ENCODE measurements at places on chromosomes 13 and 19. TPM values are rescaled to one million over a fixed set of nuclear protein-coding genes. Genes with fewer than 3 reads are reported as not detected.

GRCh38 chr13:29510651-29511084 lies 84.8 kb downstream of the SLC7A1 start:
- H3K36me3 ChIP-seq, result no peaks in the 10 kb centered on the region
- H3K4me3 ChIP-seq, result no peak overlapping the region
- no peak for DNase-seq
- peaks cover 5% of the 10 kb centered on the region for H3K4me1 ChIP-seq
- peaks cover 4% of the 10 kb centered on the region for H3K27me3 ChIP-seq

DNA sequence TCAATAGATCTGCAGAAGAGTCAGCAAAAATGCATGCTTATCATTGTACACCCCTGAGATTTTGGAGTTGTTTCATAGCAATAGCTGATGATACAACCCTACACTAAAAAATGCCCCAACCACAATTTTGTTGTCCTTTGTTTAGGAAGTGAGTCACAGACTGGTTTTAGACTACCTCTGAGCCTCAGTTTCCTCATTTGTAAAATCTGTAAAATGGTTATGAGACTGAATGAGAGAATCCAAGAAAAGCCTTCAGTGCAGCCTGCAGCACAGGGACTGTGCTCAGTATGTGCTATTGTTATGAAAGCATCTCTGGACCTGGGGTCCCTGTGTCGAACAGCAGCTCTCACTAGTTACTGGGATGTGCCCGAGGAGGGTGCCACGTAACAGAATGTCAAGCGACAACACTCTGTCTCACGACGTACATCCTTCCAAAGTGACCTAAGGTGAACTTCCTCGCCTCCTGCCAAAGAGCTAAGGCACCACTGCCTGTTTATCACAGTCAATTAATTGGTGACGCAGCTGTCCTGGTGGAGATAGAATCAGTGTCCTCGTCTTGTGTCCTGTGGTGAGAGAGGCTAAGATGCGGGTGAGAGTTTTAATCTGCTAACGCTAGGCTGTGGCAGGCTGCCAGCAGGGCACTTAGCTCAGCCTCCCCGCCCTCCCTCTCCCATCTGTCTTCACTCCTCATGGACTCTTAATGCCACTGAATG lies 18.1 kb downstream of the DHRS12 start:
- peak; percentile 72 for DNase-seq
- no peak overlapping the region for H3K27ac ChIP-seq

The CNFN gene
- total RNA-seq, result not detected

The ATP4B gene
- total RNA-seq, result not detected

The FEM1A gene
- total RNA-seq, result 135 TPM

DNA sequence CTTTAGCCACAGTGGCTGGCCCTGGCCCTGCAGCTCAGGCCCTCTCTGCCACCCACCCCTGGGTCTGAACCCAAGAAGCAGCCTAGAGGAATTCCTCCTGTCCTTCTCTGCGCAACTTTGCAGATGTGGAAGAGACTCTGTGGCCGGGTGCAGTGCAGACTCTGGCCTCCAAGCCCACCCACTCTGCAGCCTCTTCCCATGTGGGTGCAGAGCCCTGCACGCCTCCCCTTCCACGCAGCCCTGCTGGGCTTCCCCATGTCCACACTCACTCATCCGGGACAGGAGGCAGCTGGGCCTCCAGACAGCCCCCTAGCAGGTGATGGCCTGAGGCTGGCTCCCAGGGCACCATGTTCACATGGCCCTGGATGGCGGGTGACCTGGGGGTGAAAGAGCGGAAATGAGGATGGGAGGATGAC lies 2.5 kb downstream of the TEX29 start:
- no peaks in the 10 kb centered on the region for H3K4me1 ChIP-seq
- no peaks in the 10 kb centered on the region for H3K27me3 ChIP-seq
- no peak overlapping the region for H3K4me3 ChIP-seq
- H3K36me3 ChIP-seq, result no peaks in the 10 kb centered on the region
- DNase-seq, result no peak

Measured in psoas muscle (tissue), 8 donors.